ENCODE measurements at places on chromosomes 2 and 18.

DNA sequence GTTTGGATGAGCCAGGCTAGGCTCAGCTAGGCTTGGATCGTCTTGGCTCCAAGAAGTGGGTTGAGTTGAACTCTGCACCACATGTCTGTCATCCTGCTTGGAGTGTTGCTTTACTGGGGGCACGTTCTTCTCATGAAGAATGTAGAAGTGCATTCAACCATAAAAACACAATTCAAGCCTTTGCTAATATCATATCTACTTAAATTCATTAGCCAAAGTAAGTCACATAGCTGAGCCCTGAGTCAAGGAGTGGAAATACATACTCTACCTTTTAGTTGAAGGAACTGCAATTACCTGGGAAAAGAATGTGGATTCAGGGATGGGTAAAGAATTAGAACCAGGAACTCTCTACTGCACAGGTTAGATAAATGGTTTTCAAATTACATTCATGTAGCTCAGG is 360.4 kb upstream of the KCNH7 start:
- no peak for DNase-seq

DNA sequence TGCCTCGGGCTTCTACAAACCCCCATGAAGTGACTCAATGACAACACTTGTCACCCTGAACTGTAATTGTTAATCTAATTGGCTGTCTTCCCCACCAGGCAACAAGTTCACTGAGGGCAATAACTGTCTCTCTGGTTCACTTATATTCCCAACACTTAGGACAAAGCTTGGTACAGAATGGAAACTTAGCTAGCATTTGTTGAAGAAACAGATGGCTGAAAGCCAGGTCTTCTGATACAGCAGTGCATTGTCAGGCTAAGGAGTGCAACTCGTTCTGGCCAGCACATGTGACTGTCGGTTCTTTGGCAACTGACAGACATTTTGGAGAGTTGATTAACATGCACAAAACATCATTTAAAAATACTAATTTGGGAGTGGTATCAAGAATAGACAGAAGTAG is 14.6 kb upstream of the DNAJC27 start:
- no peak for DNase-seq

GRCh38 chr2:36338827-36339145 is 16.8 kb upstream of the CRIM1 start:
- DNase-seq, result no peak

GRCh38 chr18:7901657-7902056 is 334.5 kb downstream of the PTPRM start:
- no peak for DNase-seq

- no peak for DNase-seq
Measured at GRCh38 chr2:80396276-80396675, 91.7 kb upstream of the LRRTM1 start.

GRCh38 chr2:135600915-135601314 is 69.6 kb downstream of the R3HDM1 start:
- no peak for DNase-seq

GRCh38 chr18:57148263-57148662 is 1.4 kb downstream of the BOD1L2 start:
- DNase-seq, result no peak

GRCh38 chr2:133843551-133843950 is 275.3 kb upstream of the NCKAP5 start:
- DNase-seq, result no peak

- no peak for DNase-seq
Measured at GRCh38 chr2:38122344-38122743, 46.4 kb upstream of the CYP1B1 start.

DNA sequence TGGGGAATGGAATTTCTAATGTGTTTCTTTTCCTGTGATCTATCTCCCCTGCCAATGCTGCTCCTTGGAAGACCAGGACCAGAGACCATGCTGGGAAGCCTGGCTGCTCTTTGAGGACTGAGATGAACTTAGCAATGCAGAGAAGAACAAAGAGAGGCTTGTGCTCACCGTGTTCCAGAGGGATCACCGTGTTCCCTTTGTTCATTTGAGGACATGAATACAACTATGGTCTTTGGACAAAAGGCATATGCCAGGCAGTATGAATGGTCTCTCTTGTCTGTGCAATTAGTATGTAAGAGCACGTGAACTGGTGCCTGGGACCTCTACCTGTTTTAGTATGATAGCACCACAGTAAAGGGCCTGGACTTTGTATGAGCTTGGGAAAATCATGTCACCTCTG is 139.9 kb downstream of the TDRD15 start:
- DNase-seq, result no peak

- no peak for DNase-seq
Measured at GRCh38 chr2:12430407-12431133, 286.2 kb upstream of the TRIB2 start.

DNA sequence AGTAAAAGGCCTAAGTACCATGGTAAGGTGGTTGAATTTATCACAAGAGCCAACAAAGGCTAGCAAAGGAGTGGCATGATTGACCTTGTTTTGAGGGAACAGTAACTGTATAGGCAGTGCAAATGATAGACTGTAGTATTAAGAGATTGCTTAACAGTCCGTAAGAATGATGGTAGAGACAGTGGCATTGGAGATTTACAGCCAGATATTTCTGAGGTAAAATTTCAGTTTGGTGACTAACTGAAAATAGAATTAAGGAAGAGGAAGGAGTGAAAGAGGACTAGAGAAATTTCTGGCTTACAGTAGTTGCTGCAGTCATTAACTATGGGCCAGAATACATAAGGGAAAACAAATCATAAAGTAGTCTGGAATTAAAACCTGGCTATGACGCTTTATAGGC is 4.4 kb upstream of the BAZ2B start:
- DNase-seq, result no peak

GRCh38 chr18:37568671-37569070 is 3.1 kb upstream of the CELF4 start:
- no peak for DNase-seq
